Inflammatory macrophage treated with lipopolysaccharide for 1 hour (primary cell): ENCODE measurements at places on chromosomes 1 and 21.

DNA sequence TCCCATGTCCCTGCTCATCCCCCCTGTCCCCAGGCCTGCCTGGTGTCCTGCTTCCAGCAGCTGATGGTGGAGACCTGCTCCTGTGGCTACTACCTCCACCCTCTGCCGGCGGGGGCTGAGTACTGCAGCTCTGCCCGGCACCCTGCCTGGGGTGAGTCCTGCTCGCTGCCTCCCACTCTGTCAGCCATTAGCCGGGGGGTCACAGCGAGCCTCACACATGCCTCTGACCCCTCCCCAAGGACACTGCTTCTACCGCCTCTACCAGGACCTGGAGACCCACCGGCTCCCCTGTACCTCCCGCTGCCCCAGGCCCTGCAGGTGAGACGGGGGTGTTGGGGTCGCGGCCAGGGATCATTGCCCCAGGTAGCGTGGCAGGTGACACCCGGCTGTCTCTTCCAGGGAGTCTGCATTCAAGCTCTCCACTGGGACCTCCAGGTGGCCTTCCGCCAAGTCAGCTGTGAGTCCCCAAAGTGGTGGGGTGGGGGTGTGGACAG lies 10.0 kb downstream of the SCNN1D start:
- peak; percentile 83 for DNase-seq

DNA sequence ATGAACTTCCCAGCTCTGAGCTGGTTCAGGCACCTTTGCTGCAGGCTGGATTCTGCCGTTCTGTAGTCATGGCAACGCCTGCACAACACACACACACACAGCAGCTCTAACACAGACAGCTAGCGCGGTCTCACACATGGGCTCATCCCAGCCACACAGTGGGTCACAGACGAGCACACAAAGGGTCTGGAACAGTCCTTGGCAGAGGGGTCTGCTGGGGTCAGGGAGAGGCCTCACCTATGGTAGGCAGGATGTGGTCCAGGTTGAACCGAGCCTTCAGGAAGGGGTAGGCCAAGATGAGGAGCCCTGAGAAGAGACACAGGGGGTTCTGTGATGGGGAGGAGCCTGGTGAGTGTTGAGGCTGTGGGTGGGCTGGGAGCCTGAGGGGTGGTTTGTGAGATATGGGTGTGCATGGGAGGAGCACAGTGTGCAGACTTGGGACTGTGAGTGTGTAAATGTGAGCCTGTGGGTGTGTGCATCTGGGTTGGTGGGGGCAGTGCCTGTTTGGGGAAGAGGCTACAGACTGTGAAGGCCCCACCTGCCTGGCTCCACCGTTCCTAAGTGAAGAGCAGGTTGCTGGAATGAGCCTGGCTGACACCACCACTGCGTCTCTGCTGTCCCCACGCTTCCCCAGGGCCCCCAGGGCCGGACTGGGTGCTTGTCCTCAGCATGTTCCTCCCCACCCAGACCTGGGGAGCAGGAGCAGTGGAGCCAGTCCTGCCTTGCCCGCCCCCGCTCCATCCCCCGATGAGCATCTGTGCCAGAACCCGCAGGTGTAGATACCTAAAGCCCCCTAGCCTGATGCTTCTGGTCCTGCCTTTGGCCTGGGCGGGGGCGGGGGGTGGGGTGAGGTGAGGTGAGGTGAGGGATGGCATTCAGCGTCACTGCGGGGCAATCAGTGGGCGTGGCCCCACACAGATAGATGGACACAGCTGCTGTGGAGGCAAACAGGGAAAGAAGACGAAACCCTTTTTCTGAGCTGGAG lies 1.5 kb downstream of the KNCN start:
- DNase-seq = no peak

DNA sequence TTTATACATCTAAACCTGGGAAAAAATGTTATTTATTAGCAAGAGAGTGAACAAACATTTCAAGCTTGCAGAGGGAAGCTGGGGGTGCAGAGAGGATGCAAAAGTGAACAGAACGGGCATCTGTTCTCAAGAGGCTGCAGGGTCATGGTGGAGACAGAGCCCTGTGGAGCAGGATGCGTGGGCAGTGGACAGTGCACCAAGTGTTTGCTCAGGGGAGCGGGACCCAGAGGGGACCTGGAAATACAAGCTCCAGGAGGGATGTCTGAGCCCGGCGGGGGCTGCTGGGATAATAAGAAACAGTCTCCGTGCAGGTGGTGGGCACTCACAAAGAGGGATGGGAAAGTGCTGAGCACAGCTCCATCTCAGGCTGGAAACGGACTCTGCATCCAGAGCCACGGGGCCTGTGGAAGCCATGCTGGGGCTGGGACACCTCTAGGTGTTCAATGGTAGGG lies 105.3 kb upstream of the SLC45A1 start:
- DNase-seq = no peak

GRCh38 chr1:38027201-38028104 lies 14.9 kb downstream of the UTP11 start:
- DNase-seq = no peak

GRCh38 chr1:213929398-213929797 lies 58.4 kb upstream of the PROX1 start:
- no peak for DNase-seq

DNA sequence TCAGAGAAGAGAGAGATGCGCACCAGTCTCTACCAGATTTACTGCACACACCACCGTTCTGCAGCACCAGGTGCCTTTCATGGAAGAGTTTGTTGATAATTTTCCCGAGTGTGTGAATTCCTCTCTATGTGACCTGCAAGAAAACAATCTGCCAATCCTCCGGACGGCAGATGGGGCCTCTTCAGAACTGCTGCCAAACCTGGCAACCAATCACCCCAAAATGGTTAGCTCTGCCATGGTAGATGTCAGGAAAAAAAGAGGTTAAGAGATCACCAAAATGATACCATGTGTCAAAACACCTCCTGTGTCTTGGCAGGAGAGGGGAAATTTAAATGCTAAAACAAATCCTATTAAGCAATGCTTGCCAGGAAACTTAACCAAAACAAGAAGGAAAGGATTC lies 96.5 kb downstream of the DAB1 start:
- no peak for DNase-seq
